ENCODE measurements at places on chromosomes 11 and 22. TPM values are rescaled to one million over a fixed set of nuclear protein-coding genes. Genes with fewer than 3 reads are reported as not detected.

C11orf58 gene
- total RNA-seq, result 143 TPM

MYBPC3 gene
- not detected for total RNA-seq

PHF21B gene
- total RNA-seq, result not detected

LDHAL6A gene
- not detected for total RNA-seq
